Esophagus muscularis mucosa (tissue), 4 donors: ENCODE measurements at places on chromosomes 1 and 21. TPM values are rescaled to one million over a fixed set of nuclear protein-coding genes. Genes with fewer than 3 reads are reported as not detected.

Gene GJB4
- not detected for total RNA-seq

Gene OR2G6
- total RNA-seq: not detected

Gene SPRR2G
- total RNA-seq: not detected

Gene REN
- not detected for total RNA-seq

Gene EPHB2
- 3.3 TPM for total RNA-seq

Gene ZBED6
- total RNA-seq: 20.4 TPM

Gene KIAA1614
- 15.8 TPM for total RNA-seq

DNA sequence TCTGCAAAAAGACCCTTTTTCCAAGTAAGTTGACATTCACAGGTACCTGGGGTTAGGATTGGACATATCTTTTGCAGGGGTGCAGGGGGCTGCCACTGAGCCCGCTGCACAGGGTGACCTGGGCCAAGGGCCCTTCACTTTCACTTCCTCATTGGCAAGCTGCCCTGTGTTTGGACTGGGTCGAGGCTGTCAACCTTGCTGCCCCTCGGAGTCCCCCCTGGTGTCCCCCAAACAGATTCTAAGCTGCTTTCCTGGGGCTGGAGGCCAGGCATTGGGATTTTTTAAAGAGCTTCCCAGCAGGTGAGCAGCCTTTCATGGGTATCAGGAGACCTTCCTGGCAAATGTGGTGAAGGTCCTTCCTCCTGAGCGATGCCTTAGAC is 7.9 kb upstream of the UMODL1 start:
- H3K4me3 ChIP-seq: no peak overlapping the region
- no peaks in the 10 kb centered on the region for H3K27me3 ChIP-seq
- no peaks in the 10 kb centered on the region for H3K36me3 ChIP-seq
- no peak overlapping the region for H3K27ac ChIP-seq
- H3K4me1 ChIP-seq: peaks cover 9% of the 10 kb centered on the region

GRCh38 chr1:67708606-67709005 is 23.6 kb downstream of the GADD45A start:
- peaks cover 52% of the 10 kb centered on the region for H3K4me1 ChIP-seq
- H3K27ac ChIP-seq: no peak overlapping the region
- DNase-seq: no peak
- H3K36me3 ChIP-seq: peaks cover 22% of the 10 kb centered on the region
- H3K4me3 ChIP-seq: no peak overlapping the region
- no peaks in the 10 kb centered on the region for H3K27me3 ChIP-seq

DNA sequence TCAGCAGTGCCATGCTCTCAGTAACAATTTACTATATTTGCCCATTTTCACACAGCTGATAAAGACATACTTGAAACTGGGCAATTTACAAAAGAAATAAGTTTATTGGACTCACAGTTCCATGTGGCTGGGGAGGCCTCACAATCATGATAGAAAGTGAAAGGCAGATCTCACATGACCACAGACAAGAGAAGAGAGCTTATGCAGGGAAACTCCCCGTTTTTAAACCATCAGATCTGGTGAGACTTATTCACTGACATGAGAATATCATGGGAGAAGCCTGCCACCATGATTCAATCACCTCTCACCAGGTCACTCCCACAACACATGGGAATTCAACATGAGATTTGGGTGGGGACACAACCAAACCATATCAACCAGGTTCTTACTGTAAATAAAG is 112.1 kb upstream of the C1orf87 start:
- no peak overlapping the region for H3K4me3 ChIP-seq
- H3K27ac ChIP-seq: no peak overlapping the region
- H3K36me3 ChIP-seq: no peaks in the 10 kb centered on the region

DNA sequence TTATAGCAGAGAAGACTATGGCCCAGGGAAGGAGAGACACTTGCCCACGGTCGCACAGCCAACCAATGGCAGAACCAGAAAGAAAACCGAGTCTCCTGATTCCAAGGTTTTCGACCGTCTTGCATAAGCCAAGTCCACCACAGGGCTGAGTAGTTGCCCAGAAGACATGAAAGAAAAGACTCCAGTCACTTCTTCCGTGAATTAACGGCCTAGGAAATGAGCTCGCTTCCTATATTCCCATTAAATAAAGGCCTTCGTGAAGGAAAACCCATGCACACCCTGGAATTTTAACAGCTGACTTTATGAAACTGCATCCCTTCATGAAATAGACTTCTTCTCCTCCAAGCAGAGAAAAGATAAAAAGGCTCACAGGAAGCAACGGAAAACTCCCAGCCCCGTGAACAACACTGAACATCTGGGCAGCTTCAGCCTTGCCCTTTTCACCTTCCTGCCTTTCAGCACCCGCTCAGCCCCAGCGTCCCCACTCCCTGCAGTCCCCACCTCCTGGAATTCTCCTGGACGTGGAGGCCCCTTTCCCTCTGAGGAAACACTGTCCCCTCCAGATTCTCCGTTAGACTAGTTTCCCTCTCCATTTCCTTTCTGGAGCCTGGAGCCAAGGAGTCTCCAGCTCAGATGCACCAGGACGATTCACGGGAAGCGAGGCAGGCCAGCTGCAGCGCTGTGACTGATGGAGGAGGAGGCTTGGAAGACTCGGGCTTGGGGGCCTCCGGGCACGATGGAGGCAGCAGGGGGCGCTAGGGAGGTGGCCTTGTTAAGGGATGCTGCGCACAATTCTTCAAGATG is 2.7 kb upstream of the MYOC start:
- no peaks in the 10 kb centered on the region for H3K27me3 ChIP-seq
- H3K4me1 ChIP-seq: peaks cover 76% of the 10 kb centered on the region
- H3K36me3 ChIP-seq: no peaks in the 10 kb centered on the region
- DNase-seq: peak; percentile 93
- H3K27ac ChIP-seq: peak overlapping the region; percentile 91

DNA sequence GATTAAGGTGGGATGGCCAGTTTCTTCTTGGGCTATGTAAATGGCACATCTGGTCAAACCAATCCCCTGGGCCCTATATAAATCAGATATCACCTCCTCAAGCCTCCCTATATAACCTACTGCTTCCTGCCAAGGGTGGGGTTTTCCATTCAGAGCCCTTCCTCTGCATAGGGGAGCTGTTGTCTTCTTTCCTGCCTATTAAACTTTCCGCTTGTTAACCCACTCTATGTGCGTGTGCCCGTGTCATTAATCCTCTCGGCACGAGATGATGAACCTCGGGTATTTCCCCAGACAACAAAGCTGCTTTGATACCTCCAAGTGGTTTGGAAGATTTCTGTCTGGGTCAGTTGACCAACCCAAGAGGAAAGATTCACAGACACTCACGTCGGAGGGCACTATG is 19.3 kb upstream of the SERTAD4 start:
- H3K36me3 ChIP-seq: no peaks in the 10 kb centered on the region
- no peaks in the 10 kb centered on the region for H3K4me1 ChIP-seq
- H3K4me3 ChIP-seq: no peak overlapping the region
- H3K27me3 ChIP-seq: no peaks in the 10 kb centered on the region

- no peak overlapping the region for H3K27ac ChIP-seq
- peaks cover 6% of the 10 kb centered on the region for H3K4me1 ChIP-seq
- no peak for DNase-seq
- H3K4me3 ChIP-seq: no peak overlapping the region
These were observed 8.9 kb downstream of the RCAN1 start for GRCh38 chr21:34606051-34606450.

GRCh38 chr1:24154215-24154614 is 11.3 kb upstream of the IL22RA1 start:
- H3K4me1 ChIP-seq: peaks cover 7% of the 10 kb centered on the region
- no peak for DNase-seq
- no peak overlapping the region for H3K4me3 ChIP-seq

DNA sequence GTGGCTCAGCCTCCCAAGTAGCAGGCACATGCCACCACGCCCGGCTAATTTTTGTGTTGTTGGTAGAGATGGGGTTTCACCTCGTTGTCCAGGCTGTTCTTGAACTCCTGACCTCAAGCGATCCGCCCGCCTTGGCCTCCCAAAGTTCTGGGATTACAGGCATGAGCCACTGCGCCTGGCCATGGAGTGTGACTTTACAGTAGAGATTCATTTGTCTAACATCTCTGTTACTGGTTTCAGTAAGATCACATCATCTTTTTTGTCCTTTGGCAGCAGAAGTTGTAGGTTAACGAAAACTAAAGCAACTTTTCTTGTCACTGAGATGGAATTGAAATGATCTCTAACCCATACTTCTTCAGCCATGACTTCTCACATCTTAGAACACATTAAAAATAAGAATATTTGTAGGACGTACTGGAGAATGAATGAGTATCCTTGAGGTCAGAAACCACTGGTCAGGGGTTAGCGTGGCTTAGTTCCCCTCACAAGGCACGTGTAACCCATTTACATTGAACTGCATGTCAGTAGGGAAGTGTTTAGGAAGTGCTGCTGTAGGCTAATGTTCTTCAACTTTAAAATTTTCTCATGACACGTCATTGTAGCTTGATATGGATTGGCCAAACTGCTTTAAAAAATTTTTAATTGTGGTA is 75.9 kb downstream of the CAMTA1 start:
- no peak overlapping the region for H3K4me3 ChIP-seq
- H3K27ac ChIP-seq: no peak overlapping the region
- H3K4me1 ChIP-seq: peaks cover 22% of the 10 kb centered on the region
- no peaks in the 10 kb centered on the region for H3K27me3 ChIP-seq
- H3K36me3 ChIP-seq: no peaks in the 10 kb centered on the region
- no peak for DNase-seq

GRCh38 chr1:12601700-12602658 is 16.0 kb downstream of the DHRS3 start:
- no peak overlapping the region for H3K4me3 ChIP-seq
- H3K36me3 ChIP-seq: no peaks in the 10 kb centered on the region
- peak overlapping the region; percentile 92 for H3K27ac ChIP-seq

- no peaks in the 10 kb centered on the region for H3K36me3 ChIP-seq
- peak overlapping the region; percentile 89 for H3K27ac ChIP-seq
- no peaks in the 10 kb centered on the region for H3K27me3 ChIP-seq
- peaks cover 45% of the 10 kb centered on the region for H3K4me1 ChIP-seq
These were observed 1.9 kb downstream of the VANGL1 start for GRCh38 chr1:115643666-115644065.

DNA sequence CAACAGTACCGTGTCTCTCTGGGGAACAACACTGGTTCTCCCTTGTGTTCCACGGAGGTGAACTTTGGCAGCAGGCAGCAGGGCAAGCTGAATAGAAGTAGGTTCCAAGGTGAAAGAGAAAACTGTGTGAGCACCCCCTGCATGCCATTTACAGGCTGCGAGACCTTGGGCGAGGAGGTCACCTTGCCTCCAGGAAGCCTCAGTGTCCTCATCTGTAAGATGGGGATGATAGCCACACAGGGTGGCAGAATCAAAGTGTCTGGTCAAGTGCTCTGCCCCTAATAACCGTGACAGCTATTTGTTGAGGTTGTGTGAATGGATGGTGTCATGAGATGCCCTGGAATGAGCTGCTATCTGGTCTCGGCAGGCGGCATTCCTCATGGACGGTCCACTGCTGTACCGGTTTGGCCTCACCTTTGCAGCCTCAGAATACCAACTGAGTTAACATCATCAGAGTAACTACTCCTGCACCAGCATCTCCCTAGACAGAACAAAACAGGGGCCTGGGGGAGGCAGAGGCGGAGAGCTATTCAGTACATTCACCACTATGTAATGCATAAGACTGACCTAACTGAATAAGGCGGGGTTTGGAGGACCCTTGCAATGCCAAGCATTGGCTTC is 7.4 kb upstream of the KLHDC7A start:
- H3K4me1 ChIP-seq: no peaks in the 10 kb centered on the region
- H3K36me3 ChIP-seq: no peaks in the 10 kb centered on the region
- no peak overlapping the region for H3K27ac ChIP-seq
- no peaks in the 10 kb centered on the region for H3K27me3 ChIP-seq

GRCh38 chr1:155911156-155912055 is at the start of gene RIT1:
Gene RIT1, minus strand, starts transcription at chr1:155911349. Its CDS starts 588 bp downstream, at chr1:155910761.
- peak within 1 kb of the TSS; percentile 91 for H3K27ac ChIP-seq
- no peaks in the 10 kb centered on the region for H3K27me3 ChIP-seq
- H3K4me3 ChIP-seq: peak within 1 kb of the TSS; percentile 87
- peaks cover 35% of the 10 kb centered on the region for H3K4me1 ChIP-seq
- peak; percentile 94 for DNase-seq
- H3K36me3 ChIP-seq: peaks cover 48% of the 10 kb centered on the region

DNA sequence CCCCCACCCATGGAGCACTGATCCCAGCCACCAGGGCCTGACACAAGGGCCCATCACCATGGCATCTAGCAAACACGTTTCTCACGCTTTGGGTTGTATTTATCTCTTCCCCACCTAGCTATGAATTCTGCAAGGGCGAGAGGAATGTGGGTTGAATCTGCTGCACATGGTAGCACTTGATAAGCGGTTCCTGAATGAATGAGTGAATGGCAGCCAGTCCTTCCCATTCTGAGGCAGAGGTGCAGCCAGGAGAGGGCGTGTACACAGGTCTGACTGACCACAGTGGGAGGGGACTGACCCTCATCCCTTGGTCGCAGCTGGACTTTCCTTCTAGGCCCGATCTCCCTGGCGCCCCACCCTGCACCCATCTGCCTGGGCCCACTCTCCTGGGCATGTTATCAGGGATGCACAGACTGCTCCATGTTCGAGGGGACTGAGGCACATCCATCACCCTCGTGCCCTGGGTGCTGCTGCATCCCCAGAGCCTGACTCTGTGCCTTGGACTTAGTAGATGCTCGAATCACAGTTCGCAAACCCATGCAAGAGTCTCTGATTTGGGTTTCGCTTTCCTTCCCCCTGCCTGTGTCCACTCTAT is 1.0 kb downstream of the RD3 start:
- no peak overlapping the region for H3K27ac ChIP-seq
- H3K27me3 ChIP-seq: no peaks in the 10 kb centered on the region
- H3K36me3 ChIP-seq: no peaks in the 10 kb centered on the region

- no peak for DNase-seq
- H3K27ac ChIP-seq: no peak overlapping the region
- no peak overlapping the region for H3K4me3 ChIP-seq
- no peaks in the 10 kb centered on the region for H3K36me3 ChIP-seq
- no peaks in the 10 kb centered on the region for H3K27me3 ChIP-seq
- H3K4me1 ChIP-seq: no peaks in the 10 kb centered on the region
These were observed 39.5 kb downstream of the RGS8 start for GRCh38 chr1:182644886-182645285.

DNA sequence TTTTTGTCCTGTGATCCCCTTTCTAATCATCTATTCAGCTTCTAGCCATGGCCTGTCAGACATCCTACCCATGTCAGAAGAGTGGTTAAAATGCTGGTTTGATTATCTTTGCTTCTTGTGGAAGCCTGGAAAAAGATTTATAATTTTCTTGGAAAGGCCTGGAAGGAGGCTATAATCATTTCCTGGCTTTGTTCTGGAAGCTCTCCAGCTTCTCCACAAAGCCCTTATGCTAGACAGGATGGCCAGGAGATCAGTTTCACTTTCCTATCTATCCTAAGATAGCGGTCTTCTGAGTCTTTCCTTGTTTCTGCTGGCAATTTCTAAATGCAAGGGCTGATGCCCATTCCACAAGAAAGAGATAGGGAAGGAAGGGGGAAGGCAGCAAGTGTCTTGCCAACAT is 90.9 kb upstream of the SLC44A3 start:
- peaks cover 16% of the 10 kb centered on the region for H3K4me1 ChIP-seq
- peak; percentile 8 for DNase-seq
- H3K27ac ChIP-seq: peak overlapping the region; percentile 30
- H3K36me3 ChIP-seq: no peaks in the 10 kb centered on the region
- H3K27me3 ChIP-seq: no peaks in the 10 kb centered on the region

DNA sequence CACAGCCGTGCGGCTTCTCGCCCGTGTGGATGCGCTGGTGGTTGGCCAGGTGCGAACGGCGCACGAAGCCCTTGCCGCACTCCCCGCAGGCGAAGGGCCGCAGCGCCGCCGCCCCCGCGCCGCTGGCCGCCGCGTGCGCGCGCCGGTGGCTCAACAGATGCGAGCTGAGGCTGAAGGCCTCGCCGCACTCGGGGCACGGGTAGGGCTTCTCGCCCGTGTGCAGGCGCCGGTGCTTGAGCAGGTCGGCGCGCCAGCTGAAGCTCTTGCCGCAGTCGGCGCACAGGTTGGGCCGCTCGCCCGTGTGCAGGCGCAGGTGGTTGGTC is 24.9 kb downstream of the ZNF697 start:
- H3K36me3 ChIP-seq: peaks cover 35% of the 10 kb centered on the region
- DNase-seq: no peak
- H3K27ac ChIP-seq: no peak overlapping the region
- H3K4me3 ChIP-seq: no peak overlapping the region
